ENCODE measurements at places on chromosomes 12 and 14.

DNA sequence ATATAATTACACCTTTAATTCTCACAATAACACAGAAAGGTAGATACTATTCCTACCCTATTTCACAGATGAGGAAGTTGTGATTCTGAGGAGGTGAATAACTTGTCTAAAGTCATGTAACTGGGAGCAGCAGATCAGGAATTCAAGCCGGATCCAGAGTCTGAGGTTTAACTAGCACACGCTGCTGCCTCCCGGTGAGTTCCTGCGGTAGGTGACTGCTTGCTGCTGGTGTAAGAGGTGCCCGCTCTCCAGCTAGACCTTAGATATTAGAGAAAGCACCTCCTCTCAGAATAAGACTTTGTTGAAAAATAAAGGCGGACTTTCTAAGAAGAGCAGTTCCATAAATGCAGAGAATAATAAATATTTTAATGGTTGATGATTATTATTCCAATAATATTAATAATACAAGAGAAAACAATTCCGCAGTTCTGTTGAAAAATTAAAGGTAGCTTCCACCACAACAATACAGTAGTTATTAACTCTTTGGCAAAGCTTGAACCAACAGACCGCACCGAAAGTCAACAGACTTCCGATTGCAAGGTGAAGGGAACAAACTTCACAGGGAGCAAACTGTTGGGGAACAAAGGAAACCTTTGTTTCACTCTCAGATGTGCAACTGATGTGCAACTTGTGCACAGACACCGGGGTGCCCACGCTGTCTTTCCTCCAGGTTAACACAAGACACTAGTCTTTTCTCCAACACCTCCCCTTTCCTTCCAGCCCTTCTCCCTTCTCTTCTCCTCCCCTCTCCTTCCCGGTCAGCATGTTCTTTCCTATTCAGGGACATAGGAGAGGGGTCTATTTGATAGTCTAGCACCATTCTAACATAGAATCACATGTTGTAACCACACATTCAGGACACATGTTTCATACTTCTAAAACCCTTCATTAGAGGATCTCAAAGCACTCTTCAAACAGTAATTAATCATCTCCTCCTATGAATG lies 73.2 kb upstream of the EGLN3 start:
- DNase-seq = no peak

GRCh38 chr14:54090274-54090673 lies 133.6 kb upstream of the BMP4 start:
- no peak for DNase-seq

DNA sequence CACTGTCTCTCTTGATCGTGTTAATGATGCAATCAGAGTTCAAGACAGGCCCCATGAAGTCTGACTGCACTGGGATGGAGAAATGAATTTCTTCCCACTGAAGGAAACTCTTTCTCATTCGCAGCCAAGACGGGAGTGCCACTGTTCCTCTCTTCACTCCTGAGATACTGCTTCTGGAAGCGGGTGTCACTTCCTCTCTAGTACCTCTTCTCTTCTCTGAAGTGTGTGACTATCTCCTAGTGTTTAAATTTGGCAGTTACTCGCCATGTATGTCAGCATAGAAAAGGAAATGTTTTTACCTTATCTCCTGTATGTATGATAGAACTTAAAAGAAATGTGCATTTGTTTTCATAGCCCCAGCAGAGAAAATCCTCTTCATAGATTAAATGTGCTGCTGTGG lies 215.2 kb downstream of the ANO6 start:
- DNase-seq = no peak

- no peak for DNase-seq
Measured at GRCh38 chr12:51592034-51592705, 1.1 kb downstream of the SCN8A start.

GRCh38 chr12:52925717-52926595 lies 21.1 kb upstream of the KRT8 start:
- no peak for DNase-seq

GRCh38 chr14:90288651-90289355 lies 32.5 kb downstream of the PSMC1 start:
- DNase-seq = no peak

GRCh38 chr12:106962286-106962685 lies 6.6 kb downstream of the TMEM263 start:
- no peak for DNase-seq

GRCh38 chr12:11829764-11830194 lies 180.3 kb downstream of the ETV6 start:
- no peak for DNase-seq

GRCh38 chr14:100552524-100553125 lies 34.6 kb downstream of the BEGAIN start:
- no peak for DNase-seq

DNA sequence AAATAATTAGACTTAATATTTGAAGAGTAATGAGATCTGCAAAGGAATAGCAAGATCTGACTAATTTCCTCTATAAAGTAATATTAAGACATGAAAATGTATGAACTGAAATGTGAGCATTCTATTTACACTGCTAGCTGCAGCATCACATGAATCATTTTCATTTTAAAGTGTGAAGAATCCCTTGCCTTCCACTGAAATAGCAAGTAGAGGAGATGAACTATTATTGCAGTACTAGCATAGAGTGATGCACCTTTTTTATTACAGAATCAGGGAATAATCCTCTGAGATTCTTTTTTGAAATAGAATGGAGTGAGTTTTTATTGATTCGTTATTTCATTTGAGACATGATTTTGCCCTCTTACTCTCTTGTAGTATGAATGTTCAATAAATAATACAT lies 281.9 kb upstream of the NAV3 start:
- no peak for DNase-seq

GRCh38 chr12:32240831-32241230 lies 134.2 kb downstream of the BICD1 start:
- DNase-seq = no peak

DNA sequence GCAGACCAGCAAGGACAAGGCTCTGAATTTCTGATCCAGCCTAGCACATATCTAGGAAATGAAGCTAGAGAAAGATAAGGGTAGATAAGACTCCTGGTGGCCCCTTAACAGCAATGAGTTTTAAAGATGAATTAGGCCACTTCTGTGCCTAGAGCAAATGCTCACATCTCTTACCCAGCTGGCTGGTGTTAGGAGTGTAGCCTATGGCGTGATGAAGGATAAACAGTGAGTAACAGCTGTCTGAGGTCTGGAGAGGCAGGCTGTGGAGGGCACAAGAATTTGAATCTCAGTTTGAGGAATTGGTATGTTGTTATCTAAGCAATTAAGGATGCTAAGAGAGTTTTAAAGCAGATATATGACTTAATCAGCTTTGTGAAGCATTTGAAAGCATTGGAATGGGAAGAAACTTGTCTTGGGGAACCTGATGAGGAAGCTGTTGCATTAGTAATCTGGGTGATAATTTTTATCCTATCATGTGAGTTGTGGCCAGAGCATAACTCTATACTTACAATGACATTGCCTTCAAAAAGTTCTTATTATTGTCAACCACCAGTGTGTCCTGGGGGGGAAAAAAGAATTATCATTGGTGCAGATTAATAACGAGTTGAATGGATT lies 161.8 kb downstream of the SRGAP1 start:
- DNase-seq = no peak

DNA sequence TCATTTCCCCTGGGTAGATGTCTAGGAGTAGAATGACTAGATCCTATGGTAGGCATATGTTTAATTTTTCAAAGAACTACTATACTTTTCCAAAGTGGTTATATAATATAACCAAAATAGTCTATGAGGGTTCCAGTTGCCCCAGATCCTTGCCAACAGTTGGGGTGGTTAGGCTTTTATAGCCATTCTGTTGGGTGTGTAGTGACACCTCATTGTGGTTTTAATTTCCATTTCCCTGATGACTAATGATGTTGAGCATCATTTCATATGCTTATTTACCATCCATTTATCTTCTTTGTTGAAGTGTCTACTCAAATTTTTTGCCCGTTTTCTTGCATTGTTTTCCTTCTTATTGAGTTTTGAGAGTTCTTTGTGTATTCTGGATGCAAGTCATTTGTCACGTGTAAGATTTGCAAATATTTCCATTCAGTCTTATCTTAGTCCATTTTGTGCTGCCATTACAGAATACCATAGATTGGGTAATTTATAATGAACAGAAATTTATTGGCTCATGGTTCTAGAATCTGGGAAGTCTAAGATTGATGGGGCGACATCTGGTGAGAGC lies 4.7 kb downstream of the SYNE2 start:
- DNase-seq = peak; percentile 90

- no peak for DNase-seq
Measured at GRCh38 chr12:90064852-90065801, 356.5 kb upstream of the ATP2B1 start.

GRCh38 chr12:92973614-92974013 lies 44.5 kb upstream of the EEA1 start:
- no peak for DNase-seq

DNA sequence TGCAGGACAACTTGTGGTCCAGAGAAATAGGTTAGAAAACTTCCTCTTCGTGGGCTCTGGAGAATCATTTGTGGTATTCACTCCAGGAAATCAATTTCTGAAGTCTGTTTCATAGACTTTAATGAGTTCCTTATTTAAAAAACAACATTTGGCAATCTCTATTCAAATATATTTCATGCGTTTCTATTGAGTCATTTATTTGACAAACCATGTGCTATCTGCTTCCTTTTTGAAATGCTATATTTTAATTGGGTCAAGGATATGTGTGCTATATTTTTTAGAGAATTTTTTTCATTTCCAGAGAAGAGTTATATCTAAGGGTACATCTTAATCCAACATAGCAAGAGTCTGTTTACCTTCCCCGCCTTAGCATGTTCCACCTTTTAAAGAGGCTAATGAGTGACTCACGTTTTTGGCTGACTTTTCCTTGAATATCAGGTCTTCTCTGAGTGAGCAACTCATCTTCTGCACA lies 252.4 kb upstream of the EGLN3 start:
- DNase-seq = peak; percentile 9

- no peak for DNase-seq
Measured at GRCh38 chr12:38053655-38054464, 262.7 kb upstream of the ALG10B start.

GRCh38 chr12:643475-644302 lies 19.6 kb downstream of the NINJ2 start:
- no peak for DNase-seq

- peak; percentile 75 for DNase-seq
Measured at GRCh38 chr14:106044949-106045596, 518.7 kb downstream of the TMEM121 start.

- DNase-seq = no peak
Measured at GRCh38 chr14:28323366-28323765, 443.2 kb upstream of the FOXG1 start.

DNA sequence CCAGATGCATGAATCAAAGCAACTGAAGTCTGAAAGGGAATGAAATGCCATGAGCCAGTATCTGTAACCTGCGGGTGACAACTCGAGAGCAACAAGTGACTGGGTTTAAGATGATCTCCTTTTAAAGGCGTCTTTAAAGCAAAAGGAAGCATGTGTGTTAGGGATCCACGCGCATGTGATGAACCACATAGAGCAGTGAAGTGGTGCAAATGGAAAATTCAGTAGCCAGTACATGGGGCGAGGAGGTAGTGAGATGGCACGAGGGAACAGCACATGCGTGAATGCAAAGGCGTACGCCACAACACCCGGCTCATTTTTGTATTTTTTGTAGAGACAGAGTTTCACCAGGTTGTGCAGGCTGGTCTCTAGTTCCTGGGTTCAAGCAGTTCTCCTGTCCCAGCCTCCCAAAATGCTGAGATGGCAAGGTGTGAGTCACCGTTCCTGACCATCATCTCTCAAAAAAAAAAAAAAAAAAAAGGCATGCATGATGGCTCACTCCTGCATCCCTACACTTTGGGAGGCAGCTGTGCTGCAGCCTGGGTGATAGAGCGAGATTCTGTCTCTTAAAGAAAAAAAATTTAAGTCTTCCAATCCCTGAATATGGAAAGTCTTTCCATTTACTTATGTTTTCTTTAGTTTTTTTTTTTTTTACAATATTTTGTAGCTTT lies 24.6 kb upstream of the BCL7A start:
- DNase-seq = no peak
